Renal cortex interstitium (tissue), 15 donors: ENCODE measurements at places on chromosomes 1 and 21.

DNA sequence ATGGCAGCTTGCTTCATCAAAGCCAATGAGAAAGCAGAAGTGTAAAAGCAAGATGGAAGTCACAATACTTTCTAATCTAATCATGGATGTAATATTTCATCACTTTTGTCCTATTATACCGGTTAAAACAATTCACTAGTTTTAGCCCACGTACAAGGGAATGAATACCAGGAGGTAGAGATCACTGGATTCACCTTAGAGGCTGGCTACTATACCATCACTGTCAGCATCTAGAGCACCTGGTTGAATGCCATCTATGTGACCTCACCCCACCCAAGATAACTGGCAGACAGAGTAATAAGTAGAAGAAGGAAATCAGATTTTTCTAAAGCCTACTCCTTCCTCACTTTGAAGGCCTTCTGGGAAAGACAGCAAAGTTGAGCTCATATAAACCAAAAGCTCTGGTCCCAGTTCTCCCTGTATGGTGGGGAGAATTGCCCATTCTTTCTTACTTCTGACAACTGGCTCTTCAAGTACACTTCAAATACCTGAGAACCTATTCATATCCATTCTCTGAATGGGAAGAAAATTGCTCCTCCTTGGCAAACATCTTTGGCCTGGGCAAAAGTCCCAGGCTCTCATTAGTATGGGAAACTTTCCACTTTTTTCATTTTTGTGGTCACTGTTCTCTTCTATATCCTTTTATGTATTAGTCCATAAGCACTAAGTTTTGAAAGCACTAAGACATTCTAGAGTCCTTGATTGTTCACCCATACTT is 24.8 kb downstream of the HSD3B1 start:
- no peak for DNase-seq

DNA sequence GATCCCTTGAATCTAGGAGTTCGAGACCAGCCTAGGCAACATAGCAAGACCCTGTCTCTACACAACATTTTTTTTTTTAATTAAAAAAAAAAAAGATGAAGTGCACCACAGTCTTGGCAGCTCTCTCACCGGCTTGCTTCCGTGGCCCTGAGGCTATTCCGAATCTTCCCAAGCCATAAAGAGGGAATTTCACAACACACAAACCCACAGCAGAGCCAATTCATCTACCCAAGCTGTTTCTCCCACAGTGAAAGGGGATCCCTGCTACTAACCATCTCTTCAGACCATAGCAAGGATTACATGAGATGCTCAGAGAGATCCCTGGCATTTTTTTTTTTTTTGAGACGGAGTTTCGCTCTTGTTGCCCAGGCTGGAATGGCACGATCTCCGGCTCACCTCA is 8.3 kb upstream of the CHD5 start:
- DNase-seq: no peak

GRCh38 chr1:25004355-25004754 is 74.3 kb upstream of the RUNX3 start:
- no peak for DNase-seq

- DNase-seq: no peak
These were observed 11.6 kb upstream of the TTC39A start for GRCh38 chr1:51341876-51342496.

GRCh38 chr21:32320059-32320458 is 21.4 kb downstream of the MRAP start:
- no peak for DNase-seq
